ENCODE measurements at places on chromosomes 4 and X.

DNA sequence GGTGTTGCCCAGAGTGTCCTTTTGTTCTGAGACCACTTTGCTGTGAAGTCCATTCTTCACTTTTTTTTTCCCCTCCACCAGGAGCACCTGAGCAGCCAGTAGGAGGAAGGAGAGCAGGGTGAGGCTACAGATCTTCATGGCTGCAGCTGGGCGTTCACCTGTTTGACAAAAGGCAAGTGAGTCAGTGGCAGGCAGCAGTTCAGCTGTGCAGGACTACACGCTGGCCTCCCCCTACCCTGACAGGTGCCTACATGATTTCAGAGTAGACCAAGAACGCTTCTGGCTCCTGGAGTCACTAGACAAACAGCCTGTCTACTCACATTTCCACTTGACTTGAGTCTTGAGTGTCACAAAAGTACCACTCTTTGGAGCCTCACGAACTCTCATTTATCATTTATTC is 2.0 kb downstream of the FGFBP1 start:
- DNase-seq = no peak

DNA sequence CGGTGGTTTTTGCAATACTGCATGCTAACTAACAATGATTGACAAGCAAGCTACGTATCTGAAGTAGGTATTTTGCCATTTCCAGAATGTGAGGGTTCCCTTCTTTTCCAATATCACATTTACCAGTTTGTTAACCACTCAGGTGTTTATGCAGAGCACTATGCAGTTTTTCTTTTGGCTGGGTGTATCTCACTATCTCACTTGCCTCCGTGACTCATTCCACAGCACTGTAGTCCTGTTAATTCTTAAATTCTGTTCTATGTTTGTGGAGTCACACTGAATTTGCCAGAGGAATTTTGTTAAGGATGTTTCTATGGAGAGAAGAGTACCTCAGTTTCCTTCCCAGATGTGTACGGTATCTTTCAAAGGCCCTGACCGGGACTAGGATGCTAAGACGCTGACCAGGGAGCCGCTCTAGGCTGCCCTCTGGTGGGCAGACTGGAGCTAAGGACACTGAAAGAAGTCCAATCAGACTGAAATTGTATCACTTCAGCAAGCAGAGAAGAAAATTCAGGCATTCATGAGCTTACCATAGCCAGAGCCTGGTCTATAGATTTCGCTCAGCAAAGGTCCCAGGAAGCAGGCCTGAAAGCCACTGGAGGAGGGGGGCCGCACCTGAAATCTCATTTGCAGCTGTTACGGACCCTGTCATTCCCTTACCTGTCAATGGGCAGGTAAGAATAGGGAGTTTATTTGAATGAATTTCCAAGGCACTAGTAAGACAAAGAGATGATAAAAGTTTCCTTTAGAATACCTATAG is 388.4 kb upstream of the SPOCK3 start:
- DNase-seq = peak; percentile 55

DNA sequence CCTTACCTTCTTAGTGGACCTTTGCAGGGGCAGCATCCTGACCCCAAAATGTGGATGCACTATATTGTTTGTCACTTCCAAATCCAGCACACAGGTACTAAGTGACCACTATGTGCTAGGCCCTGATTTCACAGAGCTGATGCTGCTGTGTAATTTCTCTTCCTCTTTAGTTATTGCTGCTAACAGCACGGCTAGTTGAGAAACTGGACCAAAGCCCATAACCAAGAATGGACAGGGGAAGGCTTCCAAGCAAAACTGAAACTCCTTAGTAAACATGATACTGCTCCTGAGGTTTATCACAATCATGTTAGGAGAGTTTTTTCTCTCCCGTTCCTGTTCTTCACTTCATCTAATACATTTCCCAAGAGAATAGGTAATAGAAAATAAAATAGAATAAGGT is 172.9 kb upstream of the TTC29 start:
- no peak for DNase-seq

GRCh38 chr4:64598066-64598465 is 188.8 kb upstream of the TECRL start:
- no peak for DNase-seq

- DNase-seq = no peak
Observed at GRCh38 chr4:8894424-8894816, 22.8 kb upstream of the HMX1 start.

GRCh38 chr4:184806229-184806550 is 19.6 kb downstream of the ACSL1 start:
- DNase-seq = no peak

DNA sequence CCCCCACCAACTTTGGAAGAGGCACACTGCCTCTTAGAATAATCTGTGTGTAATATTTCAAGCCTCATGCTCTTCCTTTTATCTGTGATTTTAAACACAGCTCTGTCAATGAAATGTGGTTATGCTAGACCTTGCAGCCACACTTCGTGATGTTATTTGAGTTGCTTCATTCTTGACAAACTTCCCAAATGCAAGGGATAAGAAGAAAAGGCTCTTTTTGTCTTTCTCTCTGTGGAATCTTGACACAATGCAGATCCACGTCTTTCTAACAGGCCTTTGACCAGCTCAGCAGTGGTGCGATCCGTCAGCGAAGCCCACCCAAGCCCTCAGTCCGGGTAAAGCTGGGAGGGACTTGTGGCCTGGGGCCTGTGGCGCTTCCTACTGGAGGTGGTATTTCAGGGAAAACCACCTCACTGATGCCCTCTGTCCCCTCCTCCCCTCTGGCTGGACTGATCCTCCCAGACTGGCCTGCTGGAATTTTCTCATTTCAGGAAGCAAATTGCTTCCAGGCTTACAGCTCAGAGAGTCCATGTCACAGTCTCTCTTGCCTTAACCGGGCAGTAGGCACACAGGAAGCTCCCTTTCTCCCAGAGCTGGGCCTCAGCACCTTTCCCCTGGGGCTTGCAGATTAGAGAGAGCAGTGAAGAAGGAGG is 19.5 kb upstream of the CCKAR start:
- no peak for DNase-seq

- no peak for DNase-seq
Observed at GRCh38 chrX:27680726-27681125, 90.6 kb downstream of the DCAF8L2 start.

GRCh38 chr4:80362578-80363181 is 27.1 kb downstream of the CFAP299 start:
- DNase-seq = peak; percentile 51

DNA sequence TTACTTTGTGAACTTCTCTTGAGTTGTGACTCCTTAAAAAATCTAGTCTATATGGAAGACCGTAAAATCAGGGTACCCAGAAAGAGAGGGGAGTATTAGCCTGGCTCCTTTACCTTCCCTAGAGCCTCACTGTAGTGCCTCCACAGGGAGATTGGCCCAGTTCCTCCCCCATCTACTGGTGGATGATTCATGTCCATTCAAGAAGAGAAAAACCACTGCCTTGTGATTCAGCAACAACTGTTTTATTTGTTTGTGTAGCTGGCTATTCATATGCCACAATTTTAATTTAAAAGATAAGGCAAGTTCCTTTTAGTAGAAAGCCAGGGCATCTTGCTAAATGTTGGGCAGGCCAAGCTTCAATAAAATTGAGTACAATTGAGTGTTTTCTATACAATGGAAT is 221.8 kb upstream of the KCNIP4 start:
- no peak for DNase-seq

- DNase-seq = no peak
Observed at GRCh38 chr4:156923525-156923924, 48.1 kb downstream of the PDGFC start.

- DNase-seq = no peak
Observed at GRCh38 chr4:173698557-173699262, 168.7 kb upstream of the HAND2 start.

DNA sequence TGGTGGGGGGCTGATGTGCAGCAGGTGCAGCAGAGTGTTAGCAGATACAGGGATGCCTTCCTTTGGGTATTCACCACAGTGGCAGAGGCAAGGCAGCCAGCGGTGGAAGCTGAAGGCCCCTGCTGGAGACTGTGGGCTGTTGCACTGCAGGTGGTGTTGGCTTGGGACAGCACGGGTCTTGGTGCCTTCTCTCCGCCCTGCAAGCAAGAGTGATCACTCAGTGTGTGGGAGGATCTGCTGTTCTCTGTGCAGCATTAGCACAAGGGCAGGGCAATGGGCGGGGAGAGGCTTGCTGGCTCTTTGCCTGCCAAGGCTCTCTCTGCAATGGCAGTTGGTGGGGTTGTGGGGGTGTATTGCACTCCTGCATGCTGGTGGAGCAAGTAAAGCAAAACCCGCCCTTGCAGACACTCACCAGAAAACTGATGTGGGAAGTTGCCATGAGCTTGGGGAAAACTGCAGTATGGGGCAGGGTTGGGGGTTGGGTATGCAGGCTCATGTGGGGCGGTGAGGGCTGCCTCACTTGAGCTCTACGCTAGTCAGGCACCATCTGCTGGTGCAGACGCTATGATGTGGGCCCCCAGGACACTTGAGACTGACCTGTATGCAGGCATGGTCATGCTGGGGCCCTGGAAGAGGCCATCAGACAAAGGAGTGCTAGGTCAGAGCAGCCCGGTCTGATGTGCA is 820.8 kb upstream of the GRIA3 start:
- DNase-seq = no peak

DNA sequence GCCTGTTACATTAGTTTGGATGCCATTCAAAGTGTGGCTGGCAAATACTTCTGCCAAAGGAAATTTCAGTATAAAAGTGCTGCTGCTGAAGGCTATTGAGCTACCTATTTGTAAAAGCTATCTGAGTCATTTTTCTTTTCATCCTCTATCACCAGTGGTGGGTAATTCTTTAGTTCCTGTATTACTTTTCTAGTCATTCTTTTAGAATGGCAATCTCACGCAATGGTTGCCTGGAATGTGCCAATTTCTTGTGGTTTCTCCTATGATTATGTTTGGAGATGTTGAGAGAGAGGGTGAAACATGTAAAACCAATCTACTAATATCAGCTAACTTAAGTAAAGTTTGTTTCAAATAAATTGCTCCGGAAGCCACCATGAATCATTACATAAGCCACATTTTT is 685.0 kb downstream of the RAPGEF2 start:
- no peak for DNase-seq

DNA sequence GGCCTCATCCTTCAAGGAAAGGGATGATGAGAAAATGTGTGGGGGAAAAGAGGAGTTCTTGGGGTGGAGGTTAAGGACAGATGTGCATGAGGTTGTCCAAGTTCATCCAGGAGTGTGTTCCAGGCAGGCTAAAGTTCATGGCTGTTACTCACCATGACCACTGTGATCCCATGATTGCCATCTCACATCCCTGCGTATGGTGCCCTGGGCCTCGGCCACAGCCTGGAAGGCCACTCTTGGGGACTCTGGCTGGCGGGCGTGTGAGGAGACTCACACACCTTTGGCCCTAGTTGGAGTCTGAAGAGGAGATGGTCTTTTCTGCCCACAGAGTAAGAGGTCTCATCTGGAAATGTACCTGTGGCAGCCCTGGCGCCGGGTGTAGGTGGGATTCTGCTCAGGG is 7.4 kb upstream of the LOC101059915 start:
- no peak for DNase-seq

GRCh38 chr4:153326513-153326912 is 18.0 kb upstream of the MND1 start:
- DNase-seq = no peak

- DNase-seq = no peak
Observed at GRCh38 chr4:20509315-20509714, 190.9 kb upstream of the PACRGL start.

GRCh38 chr4:105194328-105195231 is 47.9 kb downstream of the TET2 start:
- no peak for DNase-seq

- no peak for DNase-seq
Observed at GRCh38 chrX:10165580-10166247, 8.9 kb downstream of the CLCN4 start.

- no peak for DNase-seq
Observed at GRCh38 chrX:136528645-136529315, 3.2 kb upstream of the VGLL1 start.

- no peak for DNase-seq
Observed at GRCh38 chr4:152107736-152108500, 347.1 kb upstream of the GATB start.

DNA sequence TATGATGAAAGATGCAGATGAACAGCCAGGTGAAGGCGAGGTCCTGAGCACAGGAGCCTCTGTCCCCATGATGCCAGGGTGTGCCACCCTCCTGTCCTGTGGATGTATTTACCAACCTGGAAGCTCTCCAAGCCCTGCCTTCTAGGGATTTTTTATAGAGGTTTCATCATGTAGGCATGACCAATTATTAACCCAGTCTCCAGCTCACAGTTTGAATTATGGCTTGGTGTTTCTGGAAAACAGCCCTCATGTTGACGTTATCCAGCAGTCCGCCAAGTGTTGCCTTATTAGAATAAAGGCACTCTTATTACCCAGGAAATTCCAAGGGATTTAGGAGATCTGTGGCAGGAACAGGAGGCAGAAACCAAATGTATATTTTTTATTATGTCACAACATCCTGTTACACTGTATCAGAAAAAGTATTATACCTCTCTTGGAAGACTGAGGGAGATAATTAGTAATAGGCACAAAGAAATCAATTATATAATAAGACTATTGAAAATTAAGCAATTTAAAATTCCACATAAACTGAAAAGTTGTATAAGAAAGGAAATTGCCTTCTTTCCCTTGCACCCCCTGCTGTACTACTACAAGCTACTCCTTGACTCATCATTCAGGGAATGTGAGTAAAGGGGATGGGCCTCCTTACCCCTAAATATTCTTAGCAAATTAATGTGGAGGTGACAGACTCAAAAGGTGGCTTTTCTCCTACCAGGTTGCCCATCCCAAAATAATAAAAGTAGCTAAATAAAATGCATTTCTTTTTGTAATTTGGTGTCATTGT is 129.6 kb downstream of the ZNF330 start:
- no peak for DNase-seq

DNA sequence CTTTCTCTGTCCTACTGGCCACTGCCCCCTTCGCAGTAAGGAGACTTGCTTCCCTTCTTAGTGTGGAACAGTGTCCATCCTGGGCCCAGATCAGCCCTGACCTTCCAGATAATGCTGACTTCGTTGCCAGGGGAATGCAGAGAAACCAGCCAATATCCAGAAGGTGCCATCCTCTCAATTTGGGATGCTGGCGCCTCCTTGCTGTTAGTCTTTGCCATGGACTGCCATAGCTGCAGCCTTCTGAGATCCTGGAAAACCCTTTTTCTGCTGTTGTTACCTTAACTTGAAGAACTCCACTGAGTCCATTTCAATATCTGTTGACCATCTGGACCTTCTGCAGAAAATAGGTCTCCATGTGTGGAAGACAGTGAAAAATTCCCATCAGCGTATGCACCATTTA is 21.8 kb downstream of the RAI2 start:
- no peak for DNase-seq

GRCh38 chr4:153533387-153533786 is 67.2 kb downstream of the TMEM131L start:
- no peak for DNase-seq

GRCh38 chr4:6746721-6747293 is 30.8 kb downstream of the BLOC1S4 start:
- no peak for DNase-seq

- no peak for DNase-seq
Observed at GRCh38 chr4:9773471-9773870, 8.0 kb upstream of the DRD5 start.

DNA sequence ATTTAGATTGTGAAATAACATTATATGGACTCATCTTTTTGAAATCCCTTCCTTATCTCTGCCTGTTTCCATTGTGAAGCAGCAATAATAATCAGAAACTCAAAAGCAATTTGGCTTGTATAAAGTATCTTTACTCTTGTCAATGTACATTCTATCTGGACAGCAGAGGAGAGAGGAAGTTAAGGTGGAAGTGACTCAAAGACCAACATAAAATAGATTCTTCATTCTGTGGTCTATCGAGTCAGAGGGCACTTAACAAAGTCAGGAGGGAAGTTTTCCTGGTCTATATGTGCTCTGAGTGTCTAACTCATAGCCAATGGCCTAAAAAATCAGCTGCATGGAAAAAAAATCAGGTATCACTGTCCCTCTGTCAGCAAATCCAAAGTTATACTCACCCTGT is 155.5 kb downstream of the EMCN start:
- no peak for DNase-seq

Measured in stimulated activated naive CD8-positive, alpha-beta T cell treated with anti-CD3 and anti-CD28 coated beads, Interleukin-15, Interleukin-2, amounts not matched to agents 100 U/mL and 50 U/mL, for 24 hours (primary cell).